Stimulated activated CD8-positive, alpha-beta memory T cell treated with anti-CD3 and anti-CD28 coated beads, Interleukin-12 subunit alpha, Interleukin-12 subunit beta, amount 100 ng/mL, for 4 hours (primary cell): ENCODE measurements at places on chromosomes 2 and 18.

- no peak for DNase-seq
These were observed 67.5 kb downstream of the PDK1 start for GRCh38 chr2:172623249-172623965.

DNA sequence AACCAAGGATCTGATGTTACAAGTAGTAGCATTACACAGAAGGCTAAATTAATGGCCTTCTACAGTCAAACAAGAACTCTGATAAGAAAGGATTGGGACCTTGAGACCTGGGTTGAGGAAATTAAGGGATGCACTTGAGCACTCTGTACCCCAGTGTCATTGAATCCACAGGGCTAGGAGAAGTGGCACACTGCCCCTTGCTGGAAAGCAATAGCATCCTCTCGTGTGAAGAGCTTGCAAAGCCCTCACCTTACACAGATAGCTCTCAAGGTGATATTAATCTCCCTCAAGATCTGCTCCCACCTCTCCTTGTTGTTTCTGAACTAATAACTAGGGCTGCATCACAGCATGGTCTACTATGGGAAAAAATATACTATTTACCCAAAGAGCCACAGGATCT lies 26.5 kb upstream of the CHST9 start:
- DNase-seq: no peak

DNA sequence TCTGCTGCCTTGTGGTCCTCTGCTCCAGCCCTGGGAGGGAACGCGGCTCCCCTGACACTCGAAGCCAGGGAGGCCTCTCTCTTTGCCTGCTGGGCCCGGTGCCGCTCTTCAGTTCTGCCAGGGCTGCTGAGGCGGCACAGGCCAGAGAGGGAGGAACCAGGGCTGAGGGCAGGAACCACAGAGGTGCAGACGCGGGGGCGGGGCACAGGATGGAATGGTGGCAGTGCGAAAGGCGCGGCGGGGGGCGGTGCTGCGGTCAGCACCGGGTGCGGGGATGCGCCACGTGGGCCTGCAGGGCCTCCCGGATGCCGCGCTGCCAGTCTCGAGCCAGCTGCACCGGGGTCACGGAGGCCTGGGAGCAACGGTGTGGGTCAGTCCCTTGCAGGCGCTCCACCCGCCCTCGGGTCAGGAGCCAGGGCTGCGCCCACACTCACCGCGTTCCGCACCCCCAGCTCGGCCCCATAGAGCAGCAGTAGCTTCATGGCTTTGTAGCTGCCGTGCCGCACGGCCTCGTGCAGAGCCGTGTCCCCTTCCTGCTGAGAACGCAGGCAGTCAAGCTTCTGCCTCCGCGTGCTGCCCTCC lies 4.4 kb downstream of the ANKRD23 start:
- DNase-seq: peak; percentile 66

GRCh38 chr2:127270663-127271062 lies 23.3 kb downstream of the ERCC3 start:
- DNase-seq: no peak

DNA sequence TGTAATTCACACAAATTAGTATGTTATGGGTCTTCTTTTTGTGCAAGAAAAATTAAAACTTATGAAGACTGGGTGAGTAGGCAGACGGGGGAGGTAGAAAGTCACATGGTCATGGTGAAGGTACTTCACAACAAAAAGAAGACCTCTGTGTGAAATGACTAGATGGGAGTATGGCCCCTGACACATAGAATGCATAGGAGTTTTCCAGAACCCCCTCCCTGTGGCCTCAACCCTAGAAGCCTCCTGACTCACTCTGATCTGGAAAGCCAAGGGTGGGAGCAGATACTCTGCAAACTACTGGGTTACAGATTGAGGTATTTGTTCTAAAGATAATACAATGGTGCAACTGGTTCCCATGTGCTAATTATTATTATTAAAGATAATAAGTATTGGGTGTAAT lies 23.2 kb downstream of the SATB2 start:
- DNase-seq: no peak

- DNase-seq: no peak
These were observed 122.8 kb upstream of the RMDN2 start for GRCh38 chr2:37802211-37802752.

DNA sequence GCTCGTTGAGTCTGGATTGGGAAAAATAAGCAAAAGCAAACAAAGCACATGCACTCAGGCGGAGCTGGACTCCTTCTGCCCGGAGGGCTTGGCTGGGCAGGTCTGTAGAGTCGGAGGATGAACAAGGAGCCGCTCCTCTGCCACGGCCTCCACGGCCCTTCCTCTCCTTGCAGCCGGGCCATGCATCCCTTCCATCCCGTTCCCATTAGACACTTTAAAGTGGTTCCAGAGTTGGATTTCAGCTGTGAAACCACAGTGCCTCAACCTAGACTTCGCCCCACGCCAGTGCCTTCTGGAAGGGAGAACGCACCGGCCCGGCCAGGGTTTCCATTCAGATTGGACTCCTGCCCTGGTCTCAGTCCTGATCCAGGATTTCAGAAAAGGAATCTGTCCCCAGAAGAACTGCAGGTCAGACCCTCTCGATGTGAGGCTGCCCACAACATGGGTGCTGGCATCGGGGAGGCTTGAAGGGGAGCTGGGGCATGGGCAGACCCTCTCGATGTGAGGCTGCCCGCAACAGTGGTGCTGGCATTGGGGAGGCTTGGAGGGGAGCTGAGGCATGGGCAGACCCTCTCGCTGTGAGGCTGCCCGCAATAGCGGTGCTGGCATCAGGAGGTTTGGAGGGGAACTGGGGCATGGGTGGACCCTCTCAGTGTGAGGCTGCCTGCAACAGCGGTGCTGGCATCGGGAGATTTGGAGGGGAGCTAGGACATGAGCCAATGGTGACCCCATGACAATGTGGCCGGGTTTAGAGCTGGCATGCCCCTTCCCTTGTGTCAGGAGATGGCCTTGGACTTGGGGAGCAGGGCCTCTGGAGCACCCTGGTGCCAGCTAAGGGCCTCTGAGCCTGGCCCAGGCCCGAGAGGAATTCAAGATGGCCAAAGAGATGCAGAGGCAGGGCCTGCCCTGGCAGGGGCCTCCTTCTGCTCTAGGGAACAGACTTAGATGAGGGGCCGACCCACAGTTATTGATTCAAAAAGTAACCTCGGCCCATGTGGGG lies 304.5 kb downstream of the NDUFA10 start:
- DNase-seq: no peak
